Smooth muscle cell of trachea (primary cell): ENCODE measurements at places on chromosomes 5 and 9. TPM values are rescaled to one million over a fixed set of nuclear protein-coding genes. Genes with fewer than 3 reads are reported as not detected.

IFNA2 gene
- not detected in 2 replicates for total RNA-seq

PCDHGA4 gene
- total RNA-seq, result 8.9 and 11.1 TPM in 2 replicates

CDX1 gene
- 0.15 and 0.17 TPM in 2 replicates for total RNA-seq

GABBR2 gene
- total RNA-seq, result 0.33 and 1.3 TPM in 2 replicates

GLDC gene
- total RNA-seq, result 0.50 and 0.58 TPM in 2 replicates

ERMP1 gene
- total RNA-seq, result 12.6 and 12.9 TPM in 2 replicates

SPINK7 gene
- not detected in 2 replicates for total RNA-seq

CXCL14 gene
- total RNA-seq, result 0.33 TPM in 1 of 2 replicates, not detected in the other

ADGRV1 gene
- total RNA-seq, result 0.50 and 0.58 TPM in 2 replicates

UBE2B gene
- total RNA-seq, result 17.2 and 29.1 TPM in 2 replicates

CCDC152 gene
- total RNA-seq, result 5.8 and 8.0 TPM in 2 replicates

ROR2 gene
- 20.9 and 29.8 TPM in 2 replicates for total RNA-seq

CCL21 gene
- not detected in 2 replicates for total RNA-seq

ZBTB26 gene
- total RNA-seq, result 3.6 and 6.3 TPM in 2 replicates

CKMT2 gene
- total RNA-seq, result 3.5 and 11.2 TPM in 2 replicates

ADRA1B gene
- 0.17 TPM in 1 of 2 replicates, not detected in the other for total RNA-seq
